ENCODE measurements at places on chromosomes 1 and 21. TPM values are rescaled to one million over a fixed set of nuclear protein-coding genes. Genes with fewer than 3 reads are reported as not detected.

The OR2T29 gene
- not detected for total RNA-seq

The DAB1 gene
- not detected for total RNA-seq

The ZBTB37 gene
- 1.2 TPM for total RNA-seq

The AIM2 gene
- total RNA-seq = not detected

The VWA5B1 gene
- not detected for total RNA-seq

The MPL gene
- total RNA-seq = not detected

The PLA2G2F gene
- not detected for total RNA-seq

The NBPF20 gene
- total RNA-seq = 0.74 TPM

The ERG gene
- not detected for total RNA-seq

The RIMS3 gene
- 1.0 TPM for total RNA-seq
